Activated T-helper 1 cell treated with Interleukin-2 at 50 U/mL for 16 hours (primary cell): ENCODE measurements at places on chromosomes 1 and 21.

- no peak for DNase-seq
These were observed 40.5 kb upstream of the CSF3R start for GRCh38 chr1:36523230-36523495.

- no peak for DNase-seq
These were observed 10.5 kb upstream of the ZSWIM5 start for GRCh38 chr1:45216861-45217260.

DNA sequence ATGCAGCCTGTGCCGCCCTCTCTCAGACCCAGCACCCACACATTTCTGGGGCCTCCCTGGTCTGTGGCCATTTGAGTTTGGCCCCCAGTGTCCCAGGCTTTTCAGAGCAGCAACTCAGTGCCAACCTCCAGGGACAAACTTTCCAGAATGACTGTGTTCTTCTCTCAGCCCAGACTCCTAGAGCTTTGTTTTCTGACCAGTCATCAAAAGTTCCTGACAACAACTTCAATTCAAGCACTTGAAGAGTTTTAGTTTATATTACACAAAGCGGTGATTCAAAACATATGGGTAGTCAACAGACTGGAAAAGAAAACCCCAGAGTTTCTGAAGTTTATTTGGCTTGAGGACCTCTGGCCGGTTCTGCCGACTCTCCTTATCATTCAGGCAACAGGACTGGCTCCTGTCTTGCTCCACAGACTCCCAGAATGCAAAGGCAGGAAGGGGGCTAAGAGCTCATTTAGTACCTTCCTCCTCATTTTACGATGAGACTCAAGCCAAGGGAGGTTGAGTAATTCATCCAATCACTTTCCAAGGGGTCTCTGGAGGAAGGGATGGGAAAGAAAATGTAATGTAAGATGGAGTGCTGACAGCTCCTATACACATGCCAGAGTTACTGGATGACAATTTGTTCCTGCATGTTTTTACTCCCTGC, 27.0 kb upstream of the TIAM1 start:
- no peak for DNase-seq

GRCh38 chr21:16644685-16645084, 868.2 kb upstream of the CXADR start:
- DNase-seq, result no peak

DNA sequence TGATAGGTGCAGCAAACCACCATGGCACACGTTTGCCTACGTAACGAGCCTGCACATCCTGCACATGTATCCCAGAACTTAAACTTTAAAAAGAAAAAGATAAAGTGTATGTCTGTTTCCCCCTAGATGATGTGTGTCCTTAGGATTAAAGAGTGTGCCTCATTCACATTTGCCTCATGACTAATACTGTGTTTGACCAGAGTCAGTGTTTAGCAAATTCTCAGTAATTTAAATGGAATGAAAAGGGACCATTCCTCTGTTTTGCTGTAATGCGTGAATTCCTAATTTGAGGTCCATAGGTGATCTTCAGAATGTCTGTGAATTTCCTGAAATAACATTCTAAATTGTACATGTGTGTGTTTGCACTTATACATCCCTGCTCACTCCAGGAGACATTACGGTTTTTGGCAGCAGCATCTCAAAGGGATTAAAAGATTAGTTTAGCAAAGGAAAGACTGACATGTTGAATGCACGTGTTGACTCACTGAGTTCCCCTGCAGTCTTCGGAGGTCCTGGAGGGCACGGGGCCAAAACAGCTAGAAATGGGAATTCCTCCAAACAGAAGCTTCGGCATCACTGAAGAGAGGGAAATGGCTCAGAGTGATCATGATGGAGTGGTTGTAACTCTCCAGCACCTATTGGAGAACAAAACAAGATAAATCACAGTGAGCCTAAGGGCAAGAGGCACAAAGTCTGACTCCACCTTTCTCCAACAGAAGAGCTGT, 19.1 kb upstream of the SLC35F3 start:
- no peak for DNase-seq

GRCh38 chr1:169670836-169671235, 40.6 kb downstream of the SELL start:
- DNase-seq, result no peak

GRCh38 chr1:147241934-147242448, 493 bp upstream of the CHD1L start:
- DNase-seq, result no peak

DNA sequence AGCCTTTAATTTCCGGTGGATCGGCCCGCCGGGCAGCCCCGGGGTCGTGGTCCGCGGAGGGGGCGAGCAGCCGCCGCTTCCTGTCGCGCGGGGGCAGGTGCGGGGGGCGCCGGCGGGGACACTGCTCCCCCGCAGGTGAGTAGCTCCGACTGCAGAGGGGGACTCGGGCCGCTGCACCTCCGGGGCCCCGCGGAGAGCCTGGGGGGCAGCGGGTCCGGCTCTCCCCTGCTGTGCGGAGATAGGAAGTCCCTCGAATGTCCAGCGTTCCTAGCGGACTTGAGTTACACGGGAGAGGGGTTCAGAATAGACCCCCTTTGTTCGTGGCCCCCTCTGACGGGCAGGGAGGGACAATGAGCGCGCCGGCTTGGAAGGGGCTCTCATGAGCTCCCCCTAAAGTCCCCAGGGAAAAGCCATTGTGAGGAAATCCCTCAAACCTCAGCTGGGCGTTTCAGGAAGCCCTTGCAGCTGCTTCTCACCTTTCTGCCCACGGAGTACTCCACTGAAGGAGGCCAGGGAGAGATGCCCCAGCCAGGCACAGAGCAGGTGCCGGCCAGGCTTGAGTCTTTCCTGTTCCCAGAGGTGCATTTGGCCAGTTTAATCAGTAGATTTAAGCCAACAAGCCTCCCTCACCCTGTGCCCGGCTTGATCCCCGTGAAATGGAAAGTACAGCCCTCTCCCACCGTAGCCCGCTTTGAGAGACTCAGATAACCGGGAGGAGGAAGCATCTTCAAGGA, 925 bp downstream of the PDE9A start:
- no peak for DNase-seq

GRCh38 chr1:199081739-199082138, 442.9 kb downstream of the PTPRC start:
- no peak for DNase-seq

GRCh38 chr1:69982992-69983391, 222.4 kb downstream of the LRRC40 start:
- no peak for DNase-seq

DNA sequence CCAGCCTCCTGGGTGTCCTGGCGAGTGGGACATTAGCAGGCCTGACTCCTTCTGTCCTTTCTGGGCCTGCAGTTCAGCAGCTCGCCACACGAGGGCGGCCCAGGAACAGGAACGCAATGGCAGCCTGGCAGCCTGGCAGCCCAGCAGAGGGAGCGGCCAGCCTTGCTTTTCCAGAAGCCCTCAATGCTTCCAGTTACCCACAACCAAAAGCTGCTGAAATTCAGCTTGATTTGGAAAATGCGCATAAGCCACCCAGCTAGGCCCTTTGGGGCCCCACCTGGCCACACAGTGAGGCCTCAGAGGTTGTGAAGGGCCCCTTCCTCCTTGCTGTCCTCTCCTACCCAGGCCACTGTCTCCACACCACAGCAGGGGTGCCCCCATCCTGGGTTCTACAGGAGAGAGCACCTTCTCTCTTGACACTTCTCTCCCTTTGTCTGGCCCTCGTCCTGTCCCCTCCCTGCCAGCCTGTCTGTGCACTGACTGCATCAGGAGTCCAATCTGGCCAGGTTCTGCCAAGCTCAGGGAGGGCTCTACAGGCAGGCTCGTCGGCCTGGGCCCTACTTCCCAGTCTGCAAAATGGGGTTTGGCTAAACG, 103.4 kb upstream of the VAMP3 start:
- peak; percentile 65 for DNase-seq

DNA sequence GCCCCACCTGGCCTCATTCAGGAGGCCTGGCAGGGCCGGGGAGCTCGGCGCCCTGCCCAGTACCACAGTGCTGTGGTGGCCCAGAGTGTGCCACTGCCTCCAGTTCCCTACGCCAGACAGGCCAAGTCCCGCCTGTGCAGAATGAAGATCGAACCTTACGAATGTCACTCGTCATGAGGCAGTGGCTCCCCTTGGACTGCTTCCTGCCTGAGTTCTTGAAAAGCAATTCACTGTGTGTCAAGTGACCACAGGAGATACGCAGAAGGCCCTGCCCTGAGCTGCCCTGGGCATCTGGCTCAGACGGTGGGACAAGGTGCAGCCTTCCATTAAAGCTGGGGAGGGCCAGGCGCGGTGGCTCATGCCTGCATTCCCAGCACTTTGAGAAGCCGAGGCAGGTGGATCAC, 49.6 kb upstream of the LRP8 start:
- no peak for DNase-seq

DNA sequence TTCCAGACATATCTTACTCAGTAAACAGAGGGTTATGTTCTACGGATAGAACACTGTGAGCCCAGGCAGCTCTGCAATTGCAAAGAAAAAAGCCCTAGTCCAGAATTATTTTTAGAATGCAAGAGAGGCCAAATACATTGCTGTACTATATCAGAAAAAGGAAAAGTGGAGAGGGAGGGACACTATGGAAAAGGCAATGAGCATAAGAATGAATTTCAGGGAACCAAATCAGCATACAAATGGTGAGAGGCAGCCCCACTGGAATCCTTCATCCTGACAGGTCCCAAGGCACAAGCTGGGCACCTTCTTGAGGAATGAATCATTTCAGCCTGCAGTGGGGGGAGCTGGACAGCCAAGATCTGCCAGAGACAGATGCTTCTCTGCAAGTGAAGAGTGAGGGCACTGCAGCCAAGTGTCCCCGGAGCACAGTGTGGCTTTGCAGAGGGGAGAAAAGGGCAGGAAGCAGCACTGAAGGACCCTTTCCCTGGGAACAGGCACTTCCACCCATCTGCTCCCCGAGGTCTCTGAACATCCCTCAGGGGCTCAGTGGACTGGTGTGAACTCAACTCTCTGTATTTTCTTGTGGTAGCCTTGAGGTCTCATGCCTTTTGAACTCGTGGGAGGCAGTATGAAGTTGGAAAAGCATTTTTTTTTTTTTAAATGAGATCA, 115.6 kb downstream of the XCL2 start:
- DNase-seq, result no peak

- no peak for DNase-seq
These were observed 386.1 kb downstream of the KCNH1 start for GRCh38 chr1:210747890-210748289.

- DNase-seq, result no peak
These were observed 18.6 kb downstream of the SPOCD1 start for GRCh38 chr1:31797216-31797615.

DNA sequence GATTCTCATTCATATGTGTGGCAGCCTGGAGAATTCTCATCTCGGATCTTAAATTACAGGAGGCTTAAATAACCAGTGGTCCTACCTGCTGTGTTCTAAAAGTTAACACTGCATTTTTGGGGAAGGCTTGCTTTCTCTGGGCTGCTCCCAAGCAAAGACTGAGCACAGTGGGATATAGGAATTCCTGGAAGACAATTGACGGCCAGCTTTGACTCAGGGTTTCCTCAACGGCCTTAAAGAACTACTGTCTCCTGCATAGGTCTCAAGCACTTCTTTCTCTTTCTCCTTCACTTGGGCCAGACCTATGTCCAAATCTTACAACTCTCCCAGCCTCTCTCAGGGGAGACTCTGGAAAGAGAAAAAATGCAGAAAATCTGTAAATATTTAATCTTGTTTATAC, 1.0 kb upstream of the KRTAP13-3 start:
- no peak for DNase-seq

DNA sequence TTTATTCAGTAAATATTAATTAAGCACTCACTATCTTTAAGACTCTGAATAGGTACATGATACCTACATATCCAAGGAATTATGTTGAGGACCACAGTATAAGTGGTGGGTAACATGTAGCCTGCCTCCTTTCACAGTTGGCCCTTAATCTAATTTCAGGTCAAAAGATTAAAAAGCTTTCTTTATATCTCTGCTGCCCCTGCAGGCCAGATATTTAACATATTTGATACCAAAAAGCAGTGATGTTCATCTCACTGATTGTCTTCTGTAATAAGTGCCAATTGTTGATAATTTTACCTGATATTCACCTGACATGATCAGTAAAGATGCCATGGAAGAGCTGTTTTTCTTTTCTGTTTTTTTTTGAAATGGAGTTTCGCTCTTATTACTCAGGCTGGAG, 36.5 kb downstream of the RLF start:
- no peak for DNase-seq

DNA sequence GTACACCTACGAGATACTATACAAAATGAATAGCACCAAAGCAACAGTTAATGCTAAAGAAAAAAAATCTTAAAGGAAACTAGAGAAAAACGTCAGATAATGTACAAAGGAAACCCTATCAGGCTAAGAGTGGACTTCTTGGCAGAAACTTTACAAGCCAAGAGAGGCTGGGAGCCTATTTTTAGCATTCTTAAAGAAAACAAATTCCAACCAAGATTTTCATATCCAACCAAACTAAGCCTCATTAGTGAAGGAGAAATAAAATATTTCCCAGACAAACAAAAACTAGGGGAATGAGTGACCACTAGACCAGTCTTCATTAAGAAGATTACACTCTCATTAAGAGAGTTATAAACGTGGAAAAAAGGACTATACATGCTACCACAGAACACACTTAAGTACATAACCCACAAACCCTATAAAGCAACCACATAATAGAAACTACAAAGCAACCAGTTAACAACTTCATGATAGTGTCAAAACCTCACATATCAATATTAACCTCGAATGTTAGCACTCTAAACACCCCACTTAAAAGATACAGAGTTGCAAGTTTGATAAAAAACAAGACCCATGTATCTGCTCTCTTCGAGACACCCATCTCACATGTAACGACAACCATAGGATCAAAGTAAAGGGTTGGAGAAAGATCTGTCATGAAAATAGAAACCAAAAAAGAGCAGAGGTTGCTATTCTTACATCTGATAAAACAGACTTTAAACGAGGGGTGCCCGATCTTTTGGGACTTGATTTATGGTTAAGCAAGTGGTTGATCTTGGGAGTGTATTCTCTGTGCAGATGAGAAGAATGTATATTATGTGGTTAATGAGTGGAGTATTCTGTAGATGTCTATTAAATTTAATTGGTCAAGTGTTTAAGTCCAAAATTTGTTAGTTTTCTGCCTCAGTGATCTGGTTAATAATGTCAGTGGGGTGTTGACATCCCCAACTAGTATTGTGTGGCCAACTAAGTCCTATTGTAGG, 1301.4 kb downstream of the PLA2G4A start:
- DNase-seq, result no peak

- DNase-seq, result no peak
These were observed 204.7 kb downstream of the KAZN start for GRCh38 chr1:14803002-14803789.

GRCh38 chr1:154880671-154881070, 10.6 kb upstream of the KCNN3 start:
- no peak for DNase-seq

- no peak for DNase-seq
These were observed 251.3 kb downstream of the SDCCAG8 start for GRCh38 chr1:243507001-243507671.

DNA sequence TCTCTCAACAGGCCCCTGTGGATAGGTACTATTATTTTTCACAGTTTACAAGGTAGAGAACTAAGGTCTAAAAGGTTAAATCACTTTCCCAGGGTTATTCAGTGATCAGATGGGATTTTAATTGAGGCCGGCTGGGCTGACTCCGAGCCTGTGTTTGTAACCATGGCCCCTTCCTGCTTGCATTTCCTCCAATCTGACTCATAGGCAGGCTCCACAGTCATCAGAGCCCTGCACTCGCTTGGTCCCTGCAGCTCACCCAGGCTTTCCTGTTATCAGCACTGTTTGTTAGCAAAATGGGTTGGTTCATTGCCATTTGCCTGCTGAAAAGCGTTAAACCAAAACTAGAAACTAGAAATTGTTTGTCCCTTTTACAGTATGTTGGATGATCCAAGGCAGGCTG, 41.4 kb upstream of the LMX1A start:
- DNase-seq, result no peak
